ENCODE measurements at places on chromosomes 7 and 10. TPM values are rescaled to one million over a fixed set of nuclear protein-coding genes. Genes with fewer than 3 reads are reported as not detected.
A peak's percentile ranks its signal among the peaks of the same experiment; 100 is the strongest.

Gene ATP6V0A4
- total RNA-seq: 1.2 TPM

Gene SUN1
- total RNA-seq: 177 TPM

DNA sequence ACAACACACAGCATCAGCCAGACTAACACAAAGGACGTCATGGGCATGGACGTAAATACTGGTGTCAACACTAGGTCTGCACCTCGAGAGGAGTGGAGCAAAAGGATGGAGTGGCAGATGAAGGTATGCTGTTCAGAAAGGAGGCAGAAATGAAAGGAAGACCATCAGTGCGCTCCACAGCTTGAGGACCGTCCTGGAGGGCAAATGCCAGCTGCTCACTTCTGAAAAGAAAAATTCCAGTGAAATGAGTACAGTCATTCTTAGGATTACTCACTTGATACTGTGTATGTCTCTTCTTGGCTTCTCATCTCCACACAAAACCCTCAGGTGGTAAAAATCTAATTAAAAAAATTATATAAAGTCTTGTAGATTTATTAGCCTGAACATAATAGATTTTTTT, 44.8 kb downstream of the EGFR start:
- DNase-seq: no peak

DNA sequence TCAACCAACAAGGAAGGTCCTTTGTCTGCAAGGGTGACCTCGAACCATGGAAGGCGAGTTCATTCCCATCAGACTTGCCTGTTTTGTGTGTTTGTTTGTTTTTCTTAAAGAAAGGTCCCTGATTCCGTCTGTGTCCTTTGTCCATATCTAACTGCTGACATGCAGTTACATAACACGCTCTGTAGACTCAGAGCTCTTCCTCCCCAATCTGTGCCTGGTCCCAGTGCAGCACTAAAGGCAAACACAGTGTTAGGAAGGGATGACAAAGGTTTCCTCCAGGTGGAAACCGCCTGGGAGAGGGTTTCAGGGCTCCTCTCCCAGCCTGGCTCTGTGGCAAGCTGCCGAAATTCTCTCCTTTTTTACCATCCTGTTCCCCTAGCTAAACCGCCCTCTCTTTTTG, 13.4 kb downstream of the JCAD start:
- DNase-seq: no peak

GRCh38 chr7:148883266-148884048, 634 bp downstream of the EZH2 start:
- DNase-seq: peak; percentile 21

- DNase-seq: no peak
These were observed 67.2 kb upstream of the AUTS2 start for GRCh38 chr7:69531050-69531449.

Gene C10orf67
- total RNA-seq: 1.0 TPM

- no peak for DNase-seq
These were observed 1.2 kb upstream of the SLC18A3 start for GRCh38 chr10:49609006-49609282.

- DNase-seq: no peak
These were observed 29.8 kb upstream of the PURB start for GRCh38 chr7:44914992-44915607.

DNA sequence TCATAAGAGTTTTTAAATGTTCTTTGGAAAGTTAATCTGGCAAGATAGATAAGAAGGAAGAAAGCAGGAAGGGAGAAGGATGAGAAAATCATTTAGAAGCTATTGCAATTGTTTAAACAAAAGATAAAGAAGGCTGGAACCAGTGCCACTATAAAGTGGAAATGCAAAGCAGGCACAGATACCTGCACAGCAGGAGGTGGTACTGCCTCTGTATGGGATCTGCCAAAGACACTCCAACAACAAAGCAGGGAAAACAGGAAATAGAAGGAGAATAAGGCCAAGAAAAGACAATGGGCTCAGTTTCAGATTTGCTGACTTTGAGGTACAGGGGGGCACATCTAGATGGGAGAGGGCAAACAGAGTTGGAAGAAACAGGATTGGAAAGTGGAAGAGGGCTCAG, 138.6 kb downstream of the PPP1R17 start:
- no peak for DNase-seq

- no peak for DNase-seq
These were observed 855 bp upstream of the PALD1 start for GRCh38 chr10:70477661-70478162.

GRCh38 chr10:15453926-15454325, 82.8 kb upstream of the FAM171A1 start:
- DNase-seq: no peak

Gene TLX1
- total RNA-seq: 0.05 TPM

DNA sequence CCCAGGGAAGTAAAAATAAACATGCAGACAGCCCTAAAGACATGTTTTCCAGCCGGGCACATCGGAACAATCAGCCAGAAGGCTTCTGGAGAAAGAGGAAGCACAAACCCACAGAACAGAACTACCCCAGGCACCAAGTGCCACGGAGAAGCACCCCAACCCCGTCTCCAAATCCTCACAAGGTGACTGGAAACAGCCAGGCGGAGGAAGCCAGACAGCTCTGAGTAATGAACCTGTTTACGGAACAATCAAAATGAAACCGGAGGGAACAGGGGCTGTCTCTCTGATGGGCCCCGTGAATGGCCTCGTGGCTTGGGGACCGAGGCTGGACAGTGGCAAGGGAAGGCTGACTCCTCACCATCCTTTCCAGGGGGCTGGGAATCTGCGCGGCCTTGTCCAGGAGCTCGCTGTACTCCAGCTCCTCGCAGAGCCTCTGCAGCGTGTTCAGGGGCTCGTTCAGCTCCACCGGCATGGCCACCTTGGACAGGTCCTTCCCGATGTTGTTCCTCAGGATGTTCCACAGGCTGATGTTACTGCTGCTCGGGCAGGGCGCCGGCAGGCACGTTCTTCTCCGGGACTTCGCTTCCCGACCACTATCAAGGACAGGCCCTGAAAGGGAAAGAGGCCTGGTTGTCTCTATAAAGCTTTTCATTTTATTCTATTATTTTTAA, 77.0 kb upstream of the GSDME start:
- DNase-seq: no peak

Gene CCDC136
- 11.7 TPM for total RNA-seq

DNA sequence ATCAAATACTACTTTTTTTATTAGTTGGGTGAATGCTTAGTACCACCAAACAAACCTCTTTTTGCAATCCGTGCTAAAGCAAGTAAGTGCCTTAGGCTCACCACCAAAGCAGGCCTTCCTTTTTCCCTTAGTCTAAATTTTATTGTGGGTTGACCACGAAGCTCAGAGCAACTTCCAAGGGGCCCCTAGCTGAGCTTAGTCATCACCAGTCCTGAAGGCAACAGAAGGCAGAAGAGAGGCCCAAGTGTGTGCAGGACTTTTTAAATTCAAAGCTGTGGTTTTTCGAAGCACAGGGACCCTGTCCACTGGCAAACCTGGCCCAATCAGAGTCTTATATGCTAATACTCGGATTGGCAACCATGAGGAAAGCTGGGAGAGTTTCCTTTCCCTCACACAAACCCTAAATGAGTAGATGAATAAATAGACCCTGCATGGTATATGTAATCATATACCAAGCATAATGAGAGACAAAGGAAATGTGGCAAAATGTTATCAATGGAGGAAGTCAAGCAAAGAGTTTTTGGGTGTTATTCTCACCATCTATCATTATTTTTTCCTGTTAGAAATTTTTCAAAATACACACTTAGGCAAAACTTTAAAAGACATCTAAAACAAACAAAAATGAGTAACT, 453.2 kb upstream of the GALNT17 start:
- no peak for DNase-seq

DNA sequence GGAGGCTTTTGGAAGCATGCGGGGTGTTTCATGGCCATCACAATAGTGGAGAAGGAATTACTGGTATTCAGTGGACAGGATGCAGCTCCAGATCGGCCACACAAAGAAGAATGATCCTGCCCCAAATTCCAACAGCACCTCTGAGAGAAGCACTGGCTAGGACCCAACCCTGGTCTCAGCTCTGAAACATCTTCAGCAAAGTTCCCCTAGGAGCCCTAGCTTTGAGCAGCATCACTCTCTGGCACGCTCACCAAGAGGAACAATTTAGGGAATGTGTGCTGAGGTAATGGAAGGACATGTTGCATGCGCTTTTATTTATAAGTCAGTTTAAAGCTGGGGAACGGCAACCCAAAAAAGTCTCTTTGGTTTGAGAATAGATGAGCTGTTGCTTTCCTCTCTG, 5.5 kb upstream of the OPN1SW start:
- no peak for DNase-seq

DNA sequence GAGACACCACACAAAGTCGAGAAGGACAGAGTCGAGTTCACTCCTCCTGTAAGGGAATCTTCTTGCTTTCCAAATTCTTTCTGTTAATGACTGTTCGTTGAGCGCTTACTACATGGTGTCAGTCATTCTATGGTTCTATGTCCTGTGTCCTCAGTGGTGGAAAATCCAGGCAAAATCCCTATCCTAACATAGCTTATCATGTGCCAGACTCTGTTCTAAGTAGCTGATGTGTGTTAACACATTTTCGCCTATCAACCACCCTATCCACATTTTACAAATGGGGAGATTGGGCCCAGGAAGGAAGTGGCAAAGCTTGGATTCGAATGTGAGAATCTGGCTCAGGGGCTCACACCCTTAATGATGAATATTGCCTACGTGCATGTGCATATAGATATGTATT, 280.1 kb downstream of the GATA3 start:
- no peak for DNase-seq

Gene LSM8
- 29.3 TPM for total RNA-seq

Gene FKBP9
- 115 TPM for total RNA-seq

- DNase-seq: no peak
These were observed 174.1 kb upstream of the BET1 start for GRCh38 chr7:94178230-94178629.

- DNase-seq: no peak
These were observed 253.5 kb downstream of the MAGI2 start for GRCh38 chr7:79199961-79200360.

GRCh38 chr10:120966657-120967045, 115.5 kb downstream of the WDR11 start:
- no peak for DNase-seq

DNA sequence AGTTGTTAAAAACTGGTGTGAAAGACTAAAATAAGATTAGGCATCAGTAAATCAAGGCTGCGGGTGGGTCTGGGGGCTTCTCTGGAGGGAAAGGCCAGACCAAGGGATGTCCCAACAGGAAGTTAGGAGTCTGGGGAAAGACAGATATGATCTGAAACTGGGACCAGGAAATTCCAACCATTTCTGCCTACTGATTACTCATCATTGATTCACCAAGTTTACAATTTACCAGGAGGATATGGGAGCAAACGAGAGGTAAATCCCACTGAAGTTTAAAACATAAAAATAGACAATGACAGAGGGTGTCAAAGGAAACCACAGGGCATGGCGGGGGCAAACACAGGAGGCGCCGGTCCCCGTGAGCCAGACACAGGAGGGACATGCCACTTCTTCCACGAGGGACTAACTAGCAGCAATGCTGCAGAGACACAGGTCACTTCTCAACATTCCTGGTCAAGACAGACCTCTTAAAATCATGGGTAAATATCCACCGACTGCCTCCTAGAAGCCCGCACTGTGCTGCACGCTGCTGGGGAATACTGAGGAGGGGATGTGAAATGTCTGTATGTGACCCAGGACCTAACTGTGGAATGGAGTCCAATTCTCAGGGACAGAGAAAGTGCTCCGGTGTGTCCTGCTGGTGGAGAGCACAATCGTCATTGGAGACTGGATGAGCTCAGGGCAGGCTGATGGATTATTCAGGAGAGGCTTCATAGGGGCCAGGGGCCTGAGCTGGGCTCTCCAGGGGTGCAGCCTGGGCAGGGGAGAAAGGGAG, 153.4 kb upstream of the KLF14 start:
- no peak for DNase-seq

Gene DUS4L
- 9.7 TPM for total RNA-seq

DNA sequence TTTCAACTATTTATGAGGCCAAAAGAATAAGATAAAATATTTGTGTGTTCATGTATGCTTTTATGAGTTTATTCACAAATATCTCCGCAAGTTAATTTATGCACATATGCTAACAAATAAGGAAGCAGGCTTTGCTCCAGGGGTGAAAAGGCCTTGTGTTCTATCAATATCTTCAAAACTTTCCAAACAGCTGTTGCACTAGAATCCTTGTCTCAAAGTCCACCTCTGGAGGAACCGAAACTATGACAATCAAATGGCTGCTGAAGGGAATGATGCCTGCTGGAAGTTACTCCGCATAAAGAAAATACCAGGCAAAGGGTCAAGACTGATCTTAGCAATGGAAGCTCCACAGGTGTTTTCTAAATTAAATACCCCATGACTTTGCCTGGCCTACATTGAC, 145.0 kb upstream of the GHITM start:
- no peak for DNase-seq

Gene MMD2
- total RNA-seq: not detected

- peak; percentile 7 for DNase-seq
These were observed 708 bp downstream of the UBN2 start for GRCh38 chr7:139231513-139232376.

Gene MKLN1
- 53.1 TPM for total RNA-seq

DNA sequence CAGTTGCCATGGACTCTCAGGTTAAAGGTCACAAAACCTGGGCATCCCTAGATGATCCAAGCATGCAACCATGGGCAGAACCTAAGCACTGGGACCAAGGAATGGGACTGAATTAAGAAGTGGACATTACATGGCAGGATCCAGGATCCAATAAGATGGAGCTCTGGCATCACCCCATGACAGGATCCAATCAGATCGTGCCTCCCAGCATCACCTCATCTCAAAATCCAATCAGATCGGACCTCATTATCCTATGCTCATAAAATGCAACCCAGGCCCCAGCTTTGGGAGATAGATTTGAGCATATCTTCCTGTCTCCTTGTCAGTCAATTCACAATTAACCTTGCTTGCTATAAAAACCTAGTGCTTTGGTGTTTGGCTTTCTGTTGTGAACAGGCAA, 616.1 kb downstream of the PARD3 start:
- no peak for DNase-seq

GRCh38 chr10:70188768-70189167, 18.5 kb upstream of the SAR1A start:
- no peak for DNase-seq

Gene CPN1
- total RNA-seq: not detected

- DNase-seq: no peak
These were observed at the start of gene UNCX for GRCh38 chr7:1232623-1233332. TSS of gene UNCX (plus strand) at chr7:1232872. CDS start at chr7:1233018, 146 bp downstream.

Gene VPS37D
- total RNA-seq: 6.0 TPM

- DNase-seq: no peak
These were observed 10.4 kb upstream of the IL15RA start for GRCh38 chr10:5987747-5988146.

DNA sequence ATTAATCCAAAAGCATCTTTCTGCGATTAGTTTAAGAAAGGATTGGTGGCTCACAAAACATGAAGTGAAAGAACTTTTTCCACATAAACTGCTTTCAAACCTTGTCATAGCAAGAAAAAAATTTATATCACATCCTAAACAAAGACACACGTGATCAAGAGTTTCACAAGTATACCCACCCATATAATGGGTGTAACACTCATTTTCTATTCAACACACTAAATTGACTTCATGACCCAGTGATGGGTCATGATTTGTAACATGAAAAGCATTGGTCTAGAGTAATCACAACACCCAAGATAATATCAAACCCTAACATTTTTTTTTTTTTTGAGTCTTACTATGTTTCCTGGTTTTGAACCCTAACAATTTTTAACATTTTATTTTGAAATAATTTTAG, 17.6 kb downstream of the PMPCB start:
- DNase-seq: no peak

Gene FGFR2
- total RNA-seq: 78.5 TPM

GRCh38 chr10:94402204-94402842, at the start of gene TBC1D12:
TSS of gene TBC1D12 (plus strand) at chr10:94402541. CDS start at chr10:94402614, 73 bp downstream.
- DNase-seq: peak; percentile 95
